LHCN-M2 (cell line): ENCODE measurements at places on chromosomes 2 and 18.

GRCh38 chr2:239864247-239865058 is 160.7 kb downstream of the NDUFA10 start:
- DNase-seq = no peak

DNA sequence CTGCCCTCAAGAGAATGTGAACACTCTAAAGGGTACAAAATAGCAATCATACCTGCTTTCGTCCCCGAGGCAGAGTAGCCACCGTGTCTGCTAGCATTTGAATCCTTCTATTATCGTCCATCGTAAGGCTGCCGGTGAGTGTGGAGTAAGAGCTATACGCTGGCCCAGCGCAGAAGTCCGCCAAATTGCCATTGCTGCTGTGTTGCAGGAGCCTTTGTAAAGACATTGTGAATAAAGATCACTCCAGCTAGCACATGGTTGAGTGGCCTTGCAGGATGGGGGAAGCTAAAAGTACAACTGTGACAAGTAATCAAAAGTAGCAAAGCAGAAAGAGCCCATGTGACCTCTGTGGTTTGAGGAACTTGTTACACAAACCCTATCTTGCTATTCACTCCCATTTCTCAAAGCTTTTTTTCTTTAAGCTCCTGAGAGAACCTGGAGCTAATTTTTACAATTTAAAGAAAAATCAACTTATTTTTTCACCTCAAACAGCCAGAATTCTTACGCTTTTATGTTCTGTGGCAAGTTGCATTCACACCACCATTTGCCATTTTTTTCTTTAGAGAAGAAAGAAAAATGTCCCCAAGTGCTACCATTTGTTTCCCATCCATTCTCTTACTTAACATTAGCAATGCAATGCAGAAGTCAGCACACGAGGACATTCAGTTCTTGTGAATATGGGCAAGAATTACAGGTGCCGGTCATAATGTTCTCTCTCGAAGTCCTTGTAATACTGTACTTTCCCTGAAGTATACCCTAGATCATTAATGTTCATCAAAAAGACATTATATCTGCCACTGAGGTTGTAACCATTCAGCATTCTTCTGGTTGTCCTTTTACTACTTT is at the start of gene CYTIP:
TSS of gene CYTIP (minus strand) at position 295 of the 846 bp plus-strand sequence. CDS start at position 226, 69 bp downstream.
- DNase-seq = peak; percentile 64

DNA sequence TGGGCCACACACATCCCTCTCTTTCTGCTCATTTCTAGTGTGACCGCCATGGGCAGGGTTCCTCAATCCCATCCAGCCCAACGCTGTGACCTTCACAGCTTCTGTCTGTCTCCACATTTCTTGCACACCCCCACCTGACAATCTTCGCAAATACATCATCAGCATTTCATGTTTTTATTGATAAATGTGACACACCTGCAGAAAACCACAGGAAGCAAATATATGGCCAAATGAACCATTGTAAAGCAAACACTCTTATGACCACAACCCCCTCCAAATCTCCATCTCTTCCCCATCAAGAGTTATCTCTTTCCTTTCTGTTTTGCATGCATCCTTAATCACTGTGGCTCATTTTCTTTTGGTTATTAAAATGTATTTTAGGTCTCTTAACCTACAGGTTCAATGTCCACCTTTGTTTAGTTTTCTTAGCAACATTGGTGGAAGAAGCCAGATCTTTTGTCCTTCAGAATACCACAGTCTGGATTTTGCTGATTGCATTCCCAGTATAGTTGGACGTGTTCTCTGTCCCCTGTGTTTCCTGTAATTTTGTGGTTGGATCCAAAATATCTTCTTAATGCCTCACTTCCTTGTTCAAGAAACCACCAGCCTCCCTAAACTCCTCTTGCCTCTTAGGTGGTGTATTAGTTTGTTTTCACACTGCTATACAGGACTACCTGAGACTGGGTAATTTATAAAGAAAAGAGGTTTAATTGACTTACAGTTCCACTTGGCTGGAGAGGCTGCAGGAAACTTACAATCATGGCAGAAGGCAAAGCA is 9.8 kb upstream of the NCK2 start:
- peak; percentile 70 for DNase-seq

GRCh38 chr2:222038067-222038802 is 260.6 kb downstream of the PAX3 start:
- DNase-seq = peak; percentile 28

DNA sequence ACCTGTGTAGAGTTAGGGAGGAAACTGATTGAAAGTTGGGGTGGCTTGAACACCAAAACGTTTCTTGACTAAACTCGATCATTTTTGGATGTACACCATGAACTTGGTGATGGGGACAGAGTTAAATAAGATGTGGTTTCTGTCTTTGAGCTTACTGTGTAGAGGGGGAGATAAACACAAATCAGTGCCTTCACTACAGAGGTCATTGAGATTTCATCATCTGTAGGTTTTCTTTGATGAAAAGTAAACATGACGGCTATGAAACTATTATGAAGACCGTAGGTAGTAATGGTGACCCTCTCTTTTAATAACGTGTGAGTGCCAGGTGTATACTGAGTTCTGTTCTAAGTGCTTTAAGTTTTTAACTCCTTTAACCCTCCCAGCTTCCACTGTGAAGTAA is 6.5 kb downstream of the LCLAT1 start:
- no peak for DNase-seq

GRCh38 chr18:72652990-72653593 is 109.0 kb upstream of the CBLN2 start:
- DNase-seq = no peak

- DNase-seq = no peak
Observed at GRCh38 chr2:204172145-204172600, 235.6 kb downstream of the ICOS start.

DNA sequence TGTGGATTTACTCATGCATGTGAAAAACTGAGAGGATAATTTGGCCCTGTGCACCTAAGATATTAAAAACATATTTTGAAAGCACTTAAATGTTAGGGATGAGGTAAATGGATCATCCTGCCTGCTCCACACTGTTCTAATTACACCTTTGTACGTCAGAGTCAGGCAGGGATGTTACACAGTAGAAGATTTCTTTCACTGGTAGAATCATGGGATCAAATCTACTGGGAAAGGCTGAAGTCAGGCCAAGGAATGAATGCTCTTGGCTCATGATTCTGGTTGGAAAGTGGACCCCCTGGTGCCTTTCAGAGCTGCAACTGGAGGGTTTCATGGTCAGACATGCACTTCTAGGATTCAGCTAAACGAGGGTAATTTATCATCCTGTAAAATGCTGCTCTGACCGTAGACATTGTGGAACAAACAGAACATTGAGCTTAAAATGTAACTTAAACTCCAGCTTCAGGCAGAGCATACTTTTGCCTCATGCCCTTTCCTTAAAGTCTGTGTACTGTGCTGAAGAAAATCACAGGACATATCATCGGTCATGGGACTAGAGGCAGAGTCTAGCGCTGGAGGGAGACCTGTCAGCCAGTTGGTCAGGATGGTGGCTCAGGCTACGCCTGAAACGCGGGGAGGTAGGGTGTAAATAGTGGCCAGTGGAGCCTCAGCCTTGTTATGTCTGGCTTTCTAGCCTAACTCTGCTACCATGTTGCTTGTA is 4.9 kb downstream of the KCNE4 start:
- no peak for DNase-seq

- no peak for DNase-seq
Observed at GRCh38 chr2:155733091-155733853, 599.2 kb downstream of the NR4A2 start.

DNA sequence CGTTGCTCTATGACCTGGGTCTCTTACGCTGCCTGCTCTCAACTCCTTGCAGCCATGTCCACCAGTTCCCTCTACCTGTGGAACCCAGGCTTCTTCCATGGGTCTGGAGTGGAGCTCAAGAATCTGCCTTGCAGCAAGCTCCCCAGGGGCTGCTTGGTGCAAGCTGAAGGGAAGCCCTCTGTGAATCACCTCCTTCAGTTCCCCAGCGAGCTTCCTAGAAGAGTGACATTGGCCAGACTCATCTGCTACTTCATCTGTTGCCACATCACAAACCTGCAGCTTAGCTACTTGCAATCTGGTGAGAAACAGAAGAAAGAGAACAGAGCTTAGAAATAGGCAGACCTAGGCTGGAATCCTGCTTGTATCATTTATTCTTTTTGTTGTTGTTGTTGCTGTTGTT is 9.8 kb upstream of the EFR3B start:
- peak; percentile 16 for DNase-seq

DNA sequence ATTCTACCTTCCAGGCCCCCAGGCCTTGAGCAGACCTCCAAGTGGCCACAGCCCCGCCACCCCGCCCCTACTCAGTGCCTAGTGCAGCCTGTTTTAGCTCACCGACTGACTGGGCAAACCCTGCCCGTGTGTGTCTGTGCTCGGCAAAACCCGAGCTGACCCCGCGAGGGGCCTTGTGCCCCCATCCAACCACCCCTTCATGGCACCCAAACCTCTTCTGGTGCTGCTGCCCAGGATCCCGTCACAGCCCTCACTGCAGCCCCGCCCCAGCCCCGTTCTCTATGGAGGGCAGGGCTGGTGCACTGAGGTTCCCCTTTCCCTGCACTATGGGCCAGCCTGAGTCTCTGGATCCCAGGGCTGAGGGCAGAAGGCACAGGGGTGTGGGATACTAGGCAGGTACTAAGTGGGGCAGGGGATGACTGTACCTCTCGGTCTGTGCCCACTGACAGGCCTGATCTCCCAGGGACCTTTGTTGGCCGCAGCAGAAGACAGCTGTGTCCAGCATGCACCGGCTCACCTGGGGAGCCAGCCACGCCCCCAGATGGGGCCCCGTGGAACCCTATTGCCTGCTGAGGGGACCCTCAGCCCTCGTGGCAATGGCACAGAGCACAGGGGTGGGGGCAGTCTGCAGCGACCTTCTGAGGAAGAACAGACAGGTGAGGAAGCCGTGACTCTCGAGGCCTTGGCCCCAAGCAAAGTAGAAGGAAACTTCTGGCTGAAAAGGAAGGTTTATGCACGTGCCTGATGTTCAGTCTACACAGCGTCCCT is 69.9 kb upstream of the OTOS start:
- DNase-seq = no peak

GRCh38 chr2:158539176-158540005 is 82.6 kb downstream of the PKP4 start:
- DNase-seq = peak; percentile 87

- DNase-seq = no peak
Observed at GRCh38 chr2:165193178-165193777, 10.6 kb downstream of the SCN3A start.

DNA sequence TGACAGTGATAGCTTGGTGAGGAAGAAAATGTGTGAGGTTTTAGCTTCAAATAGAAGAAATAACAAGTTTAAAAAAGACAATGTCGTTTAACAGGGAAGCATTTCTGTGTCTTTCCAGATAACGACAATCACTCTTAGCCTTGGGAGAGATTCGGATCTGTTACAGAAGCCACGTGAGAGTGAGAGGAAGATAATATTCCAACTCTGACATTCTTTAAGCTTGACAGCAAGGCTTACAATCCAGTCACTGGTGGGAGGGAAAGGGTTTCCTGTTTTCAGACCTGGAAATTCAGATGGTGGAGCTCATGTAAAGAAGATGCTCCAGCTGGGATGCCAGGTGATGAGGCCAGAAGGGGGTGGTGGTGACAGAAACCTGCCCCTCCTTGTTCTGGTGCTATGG is 30.8 kb downstream of the FBXO48 start:
- DNase-seq = no peak

DNA sequence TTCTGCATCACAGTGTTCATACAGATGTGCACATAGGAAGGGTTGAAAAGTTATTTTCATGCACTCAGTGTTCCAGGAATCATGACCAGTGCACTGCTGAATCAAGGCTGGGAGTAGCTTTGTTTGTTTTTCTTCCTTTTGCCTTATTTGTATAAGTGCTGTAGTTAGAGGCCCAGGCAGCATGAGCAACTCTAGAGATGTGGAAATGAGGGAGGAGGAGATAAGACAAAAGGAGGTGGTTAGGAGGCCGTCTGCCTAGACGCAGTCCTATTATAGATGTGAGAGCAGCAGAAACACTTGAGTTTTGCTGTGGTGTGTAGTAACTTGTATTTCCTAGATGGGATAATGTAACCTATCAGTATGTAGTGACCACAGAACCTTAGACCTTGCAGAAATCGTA is 264.3 kb upstream of the RASGRP3 start:
- DNase-seq = peak; percentile 91

GRCh38 chr2:179097131-179097530 is 47.2 kb upstream of the CCDC141 start:
- no peak for DNase-seq

DNA sequence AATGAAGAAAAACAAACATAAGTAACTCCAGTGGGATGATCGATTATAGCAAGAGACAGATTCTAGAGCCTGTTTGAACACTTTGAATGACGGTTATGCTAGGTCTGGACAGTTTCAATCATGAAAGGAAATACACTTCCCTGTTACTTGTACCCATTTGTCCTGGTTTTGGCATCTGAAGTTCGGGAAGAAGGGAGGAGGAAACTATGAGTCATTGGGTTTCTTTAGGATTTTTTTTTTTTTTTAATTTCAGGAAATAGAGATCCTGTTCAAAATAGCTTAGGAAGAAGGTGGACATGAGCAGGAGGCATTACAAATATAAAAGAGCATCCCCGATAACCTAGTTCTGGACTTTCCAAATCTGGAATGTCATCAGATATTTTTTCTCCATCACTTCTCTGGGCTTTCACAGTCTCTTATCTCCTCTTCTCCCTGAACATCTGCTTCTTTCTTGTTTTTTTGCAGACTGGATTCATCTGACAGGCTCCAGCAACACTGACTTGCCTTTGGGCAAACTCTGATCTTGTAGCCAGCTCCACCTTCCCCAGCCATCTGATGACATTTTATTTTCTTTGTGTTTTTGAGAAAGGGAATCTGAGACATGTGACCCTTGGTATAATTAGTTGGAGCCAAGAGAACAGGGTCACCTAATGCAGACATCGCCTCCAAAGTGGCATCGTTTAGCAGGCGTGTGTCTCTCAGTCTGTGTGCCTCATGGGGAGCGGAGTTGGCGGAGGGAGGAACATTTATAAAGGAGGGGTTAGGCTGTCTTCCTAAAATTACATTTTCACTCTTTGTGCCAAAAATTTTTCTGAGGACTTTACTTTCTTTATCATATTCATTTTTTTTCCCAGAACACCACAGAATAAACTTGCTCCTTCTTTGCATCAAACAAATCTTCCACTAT is 195.3 kb upstream of the EPHA4 start:
- DNase-seq = peak; percentile 12

DNA sequence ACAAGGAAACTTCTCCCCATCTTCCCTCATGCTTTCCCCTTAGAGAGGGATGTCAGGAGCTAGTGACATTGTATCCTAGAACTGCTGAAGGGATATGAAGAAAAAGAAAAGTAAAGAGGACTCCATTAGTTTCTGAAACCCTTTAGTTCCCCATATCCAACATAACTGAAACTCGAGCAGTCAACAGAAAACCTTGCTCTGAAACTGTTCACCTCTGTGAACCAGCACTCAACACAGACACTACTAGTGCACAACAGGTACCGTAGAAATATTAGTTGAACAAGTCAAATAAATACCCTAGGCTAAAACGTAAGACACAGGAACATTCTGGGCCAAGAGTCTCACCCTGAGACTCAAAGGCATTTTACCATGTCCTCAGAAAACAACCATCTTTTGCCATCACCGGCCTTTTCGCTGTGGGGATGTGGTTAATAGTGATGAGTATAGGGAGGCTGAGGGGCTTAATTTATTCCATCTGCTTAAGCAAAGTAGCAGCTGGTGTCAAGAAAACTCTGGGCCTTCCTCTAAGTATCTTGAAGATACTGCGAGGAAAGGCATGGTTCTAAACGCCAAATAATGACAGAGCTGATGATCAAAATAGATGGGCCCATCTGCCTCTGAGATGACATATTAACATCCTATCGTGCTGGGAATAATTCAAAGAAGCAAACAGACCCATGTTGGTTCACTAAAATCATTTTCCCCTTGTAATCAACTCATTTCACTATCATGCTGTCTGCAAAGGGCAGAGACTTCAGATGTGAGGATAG is 156.8 kb downstream of the STK39 start:
- DNase-seq = no peak

- peak; percentile 61 for DNase-seq
Observed at GRCh38 chr2:217316743-217317142, 456.9 kb upstream of the TNP1 start.
